GM04504 (cell line): ENCODE measurements at places on chromosomes 12 and 14.

DNA sequence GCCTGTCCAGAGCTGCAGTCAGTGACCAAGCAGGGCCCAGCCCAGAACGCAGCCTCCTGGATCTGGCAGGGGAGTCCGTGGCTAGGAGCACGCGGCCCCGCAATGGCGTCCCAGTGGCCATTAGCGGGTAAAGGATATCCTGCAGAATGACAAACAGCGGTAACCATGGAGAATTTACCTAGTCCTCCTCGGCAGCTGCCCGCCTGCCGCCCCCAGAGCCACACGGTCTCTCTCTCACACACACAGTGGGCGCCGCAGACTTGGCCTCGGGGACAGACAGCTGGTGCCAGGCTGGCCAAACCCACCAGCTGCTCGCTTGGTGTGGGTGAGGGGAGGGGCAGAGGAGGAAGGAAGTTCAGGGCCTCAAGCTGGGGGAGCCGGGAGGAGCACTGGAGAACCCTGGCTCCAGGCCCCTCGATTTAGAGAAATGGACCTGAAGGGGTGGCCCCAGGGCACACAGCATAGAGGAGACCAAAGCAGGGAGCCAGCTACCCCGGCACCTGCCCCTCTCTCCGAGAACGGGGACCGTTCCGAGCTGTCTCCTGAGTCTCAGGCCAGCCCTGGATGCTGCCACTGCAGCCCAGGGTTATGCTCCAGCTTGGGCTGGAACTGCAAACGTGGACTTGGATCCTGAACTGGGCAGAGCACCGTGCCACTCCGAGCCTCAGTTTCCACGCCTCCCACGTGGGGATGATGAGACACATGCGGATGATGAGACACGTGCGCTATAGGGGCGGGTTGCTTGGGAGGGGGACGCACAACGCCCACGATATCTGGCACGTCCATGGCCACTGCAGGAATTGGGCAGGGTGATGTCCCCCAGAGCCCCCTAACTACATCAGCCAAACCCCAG lies 3.4 kb downstream of the CDK2AP1 start:
- no peak for DNase-seq

GRCh38 chr12:112001576-112001975 lies 11.4 kb downstream of the TMEM116 start:
- DNase-seq, result no peak

GRCh38 chr12:58224536-58225105 lies 283.3 kb downstream of the ATP23 start:
- no peak for DNase-seq

GRCh38 chr12:121036810-121037326 lies 2.2 kb downstream of the OASL start:
- DNase-seq, result peak; percentile 53

DNA sequence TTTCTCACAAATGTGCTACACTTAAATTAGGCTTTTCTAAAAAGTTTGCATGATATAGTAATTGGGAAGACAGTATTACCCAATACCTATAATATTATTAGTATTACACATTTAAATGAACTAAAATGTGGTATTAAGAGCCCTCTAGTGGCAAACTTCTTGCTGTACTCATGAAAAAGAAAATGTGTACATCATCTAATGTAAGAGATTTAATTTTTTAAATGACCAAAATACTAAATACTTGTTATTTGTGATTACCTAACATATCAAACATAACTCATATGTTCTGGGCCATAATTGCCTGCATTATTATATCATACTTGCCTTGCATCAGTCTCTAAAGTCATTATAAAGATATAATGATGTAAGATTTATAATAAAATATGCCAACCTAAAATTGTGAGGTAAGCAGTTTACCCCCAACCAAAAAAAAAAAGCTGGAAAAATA lies 64.2 kb downstream of the DNAI7 start:
- DNase-seq, result no peak

DNA sequence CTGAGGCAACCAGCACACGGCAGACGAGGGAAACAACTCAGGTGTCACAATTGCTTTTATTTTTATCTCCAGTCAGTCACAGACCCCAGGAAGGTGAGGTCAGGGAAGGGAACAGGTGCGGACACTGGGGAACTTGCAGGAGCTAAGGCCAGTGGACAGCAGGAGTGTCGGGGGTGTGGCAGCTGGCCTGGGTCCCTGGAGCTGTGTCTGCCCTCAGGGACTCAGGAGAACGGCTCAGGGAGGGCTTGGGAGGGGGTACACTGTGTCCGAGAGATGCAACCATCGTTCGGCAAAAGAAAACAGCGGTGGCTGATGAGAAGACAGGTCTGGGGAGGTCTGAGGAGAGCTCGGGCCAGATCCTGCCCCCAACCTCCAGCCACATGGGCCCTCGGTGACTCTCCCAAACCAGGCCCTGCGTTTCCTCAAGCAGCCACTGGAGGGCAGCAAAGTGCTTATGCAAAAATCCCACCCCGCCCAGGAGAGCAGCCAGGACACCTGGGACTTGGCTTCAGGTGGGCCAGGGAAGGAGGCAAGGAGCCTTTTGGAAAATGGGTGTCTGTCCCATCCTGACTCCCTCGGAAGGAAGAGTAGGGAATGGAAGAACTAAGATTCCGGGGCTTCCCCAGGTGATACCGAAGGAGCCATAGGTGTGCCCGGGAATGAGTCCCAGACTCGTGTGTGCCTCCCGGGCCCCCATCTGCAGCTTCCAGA lies 24.1 kb upstream of the BCDIN3D start:
- DNase-seq, result peak; percentile 26

- DNase-seq, result no peak
These were observed 11.1 kb downstream of the PTGES3 start for GRCh38 chr12:56676851-56677580.

DNA sequence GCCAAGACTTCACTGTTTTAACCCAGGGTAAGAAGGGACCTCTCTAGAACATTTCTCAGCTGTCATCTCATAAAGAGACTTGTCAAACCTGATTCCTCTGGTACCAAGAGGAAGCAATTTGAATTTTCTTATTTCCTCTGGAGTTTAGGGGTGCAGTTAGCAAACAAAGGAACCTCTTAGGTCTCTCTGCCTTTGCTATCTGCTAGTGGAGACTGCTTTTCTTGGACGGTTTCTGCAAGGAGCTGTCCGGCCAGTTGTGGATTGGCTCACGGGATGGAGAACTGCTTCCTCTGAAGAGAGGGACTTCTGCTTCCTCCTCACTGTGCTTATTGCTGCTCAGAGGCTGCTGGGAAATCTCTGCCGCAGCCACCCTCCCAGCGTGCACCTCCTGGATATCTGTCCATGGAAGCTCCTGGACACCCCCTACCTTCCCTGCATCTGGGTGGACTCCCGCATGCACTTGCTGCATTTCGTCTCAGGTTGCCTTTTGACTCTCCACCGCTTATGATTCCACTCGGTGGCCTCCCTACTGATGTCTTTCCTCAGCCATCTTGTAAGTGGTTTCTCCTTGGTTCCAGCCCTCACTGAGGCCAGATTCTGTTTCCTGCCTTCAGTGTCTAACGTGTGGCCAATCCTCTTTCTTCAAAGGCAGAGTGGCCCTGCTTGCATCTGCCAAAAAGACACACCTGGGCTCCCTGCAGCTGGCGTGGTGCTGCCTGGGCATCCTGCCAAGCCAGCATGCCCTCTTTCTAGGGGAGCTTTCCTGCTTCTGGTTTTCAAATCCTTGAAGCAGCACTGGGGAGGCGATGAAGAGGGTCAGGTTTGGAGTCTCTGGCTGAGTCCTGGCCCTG lies 187.3 kb downstream of the CHST11 start:
- DNase-seq, result no peak

- DNase-seq, result no peak
These were observed 319.4 kb downstream of the EGLN3 start for GRCh38 chr14:33631441-33631840.

DNA sequence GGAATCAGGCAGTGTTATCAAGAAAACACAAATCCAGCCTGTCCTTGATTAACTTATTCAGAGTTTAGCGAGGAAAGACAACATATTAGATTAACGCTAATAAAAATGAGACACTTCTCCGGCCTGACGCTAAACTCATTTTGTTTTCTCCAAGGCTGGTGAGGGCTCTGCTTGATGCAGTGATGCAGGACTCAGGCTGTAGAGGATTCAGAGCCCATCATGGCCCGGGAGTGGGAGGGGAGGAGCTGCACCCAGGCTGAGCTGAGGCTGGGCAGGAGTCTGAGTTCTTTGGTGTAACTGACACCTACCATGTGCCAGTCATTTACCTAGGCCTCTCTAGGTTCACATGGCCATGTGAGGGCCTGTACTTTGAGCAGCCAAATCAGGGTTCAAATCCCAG lies 70.0 kb downstream of the WSCD2 start:
- DNase-seq, result no peak

- DNase-seq, result no peak
These were observed 107.1 kb downstream of the NTN4 start for GRCh38 chr12:95683418-95683817.

DNA sequence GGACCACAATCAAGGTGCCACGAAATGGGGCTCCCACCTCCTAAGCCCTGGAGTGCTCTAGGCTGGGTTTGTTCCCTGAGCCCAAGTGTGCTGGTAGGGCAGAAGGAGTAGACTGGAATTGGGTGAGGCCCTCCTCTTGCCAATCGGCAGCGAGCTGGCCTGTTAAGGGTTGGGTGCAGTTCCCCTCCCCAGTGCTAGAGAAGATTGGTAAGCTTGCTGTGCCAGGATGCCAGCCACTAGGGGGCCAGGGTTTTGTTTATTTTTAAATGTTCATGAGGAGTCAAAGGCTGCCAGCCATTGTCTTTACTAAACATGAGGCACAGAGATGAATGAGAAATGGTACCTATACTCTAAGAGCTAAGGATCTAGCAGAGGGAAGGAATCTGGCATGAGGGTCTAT lies 79.7 kb downstream of the SPTB start:
- DNase-seq, result no peak

- peak; percentile 93 for DNase-seq
These were observed 20.0 kb downstream of the NFKBIA start for GRCh38 chr14:35384455-35385041.

DNA sequence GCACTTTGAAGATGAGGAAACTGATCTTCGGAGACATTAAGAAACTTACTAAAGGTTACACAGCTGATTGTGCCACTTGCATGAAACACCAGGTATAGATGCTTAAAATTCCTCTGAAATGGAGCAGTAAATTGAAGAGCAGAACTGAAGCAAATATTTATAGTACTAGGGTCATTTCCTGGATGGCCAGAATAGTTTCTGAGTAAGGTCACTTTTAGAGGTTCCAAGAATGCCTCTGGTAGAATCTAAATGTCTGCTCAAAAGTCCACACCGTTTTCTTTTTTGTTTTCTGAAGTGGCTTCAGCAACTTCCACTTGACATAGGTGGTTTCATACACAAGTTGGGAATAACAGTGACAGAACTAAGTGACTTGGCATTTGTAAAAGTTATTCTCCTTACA lies 19.4 kb downstream of the TPH2 start:
- DNase-seq, result no peak

- no peak for DNase-seq
These were observed 314.9 kb downstream of the TMEM121 start for GRCh38 chr14:105841022-105842009.

GRCh38 chr12:12481631-12482030 lies 81.0 kb downstream of the DUSP16 start:
- no peak for DNase-seq

DNA sequence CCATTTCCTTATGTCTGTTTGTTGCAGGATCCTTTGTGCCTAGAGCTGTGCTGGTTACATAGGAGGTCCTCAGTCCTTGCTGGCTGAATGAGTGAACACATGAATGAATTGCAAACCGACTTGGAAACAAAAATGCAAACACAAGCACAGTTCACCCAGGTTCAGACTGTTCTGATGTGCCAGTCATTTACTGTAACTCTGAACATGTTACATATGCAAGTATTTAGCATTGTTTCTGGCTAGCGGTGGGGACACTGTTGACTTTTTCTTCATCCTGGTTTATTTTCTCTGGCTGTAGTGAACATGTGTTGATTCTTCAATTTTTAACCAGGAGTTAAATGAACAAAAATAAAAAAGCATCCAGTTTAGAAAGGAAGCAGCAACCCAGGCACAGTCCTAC lies 33.4 kb downstream of the TSPAN9 start:
- DNase-seq, result no peak

DNA sequence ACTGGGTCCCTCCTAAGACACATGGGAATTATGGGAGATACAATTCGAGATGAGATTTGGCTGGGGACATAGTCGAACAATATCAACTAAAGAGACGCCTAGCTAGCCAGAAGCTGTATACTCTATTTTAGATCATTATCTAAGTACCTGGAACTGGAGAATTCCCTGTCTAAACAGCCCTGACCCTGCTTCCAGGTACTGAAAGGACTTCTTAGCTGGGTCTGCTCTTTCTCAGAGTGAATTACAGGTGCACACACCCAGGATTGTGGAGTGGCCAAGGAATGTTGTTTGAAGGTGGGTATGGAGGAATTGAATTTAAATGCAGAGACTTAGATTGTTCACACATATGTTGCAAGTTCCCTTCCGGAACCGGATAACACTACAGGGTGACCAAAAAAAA lies 733.0 kb downstream of the RPS29 start:
- no peak for DNase-seq

- no peak for DNase-seq
These were observed 15.8 kb upstream of the ERGIC2 start for GRCh38 chr12:29396774-29397173.

DNA sequence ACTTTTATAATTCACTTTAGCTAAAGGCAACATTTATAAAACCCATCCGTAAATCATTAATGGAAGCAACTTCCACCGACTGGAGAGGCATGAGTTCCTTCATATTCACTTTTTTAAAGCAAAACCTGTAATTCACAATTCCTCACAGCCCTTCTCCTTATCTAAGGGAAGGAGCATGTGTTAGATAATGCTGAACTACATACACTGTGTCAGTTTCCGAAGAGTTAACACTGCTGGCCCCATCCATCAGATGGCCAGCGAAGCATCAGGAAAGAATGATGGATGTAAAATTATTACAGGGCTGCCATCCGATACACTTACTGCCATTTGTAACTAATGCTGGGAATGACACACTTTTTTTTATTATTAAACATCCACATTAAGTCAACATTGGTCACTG lies 392.8 kb downstream of the SOX5 start:
- DNase-seq, result no peak

DNA sequence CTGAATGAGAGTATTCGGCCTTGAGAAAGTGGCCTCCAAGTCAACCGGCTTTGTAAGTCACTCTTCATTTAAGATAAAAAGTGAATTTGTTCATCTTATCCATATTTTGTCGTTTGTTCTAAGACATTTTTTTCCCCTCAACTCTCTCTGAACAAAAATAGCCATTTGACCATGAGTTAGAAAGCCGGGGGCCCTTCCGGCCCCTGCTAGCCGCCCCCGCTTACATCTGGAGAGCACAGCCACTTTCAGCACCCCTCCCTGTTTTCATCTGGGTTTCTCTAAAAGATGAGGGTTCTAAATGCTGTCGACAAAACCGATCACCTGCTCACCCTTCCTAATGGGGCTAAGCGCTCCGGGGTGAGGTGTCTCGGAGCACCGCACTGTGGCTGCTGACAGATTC lies 30.7 kb upstream of the DLK1 start:
- no peak for DNase-seq
